ENCODE measurements at places on chromosomes 16 and 17.

DNA sequence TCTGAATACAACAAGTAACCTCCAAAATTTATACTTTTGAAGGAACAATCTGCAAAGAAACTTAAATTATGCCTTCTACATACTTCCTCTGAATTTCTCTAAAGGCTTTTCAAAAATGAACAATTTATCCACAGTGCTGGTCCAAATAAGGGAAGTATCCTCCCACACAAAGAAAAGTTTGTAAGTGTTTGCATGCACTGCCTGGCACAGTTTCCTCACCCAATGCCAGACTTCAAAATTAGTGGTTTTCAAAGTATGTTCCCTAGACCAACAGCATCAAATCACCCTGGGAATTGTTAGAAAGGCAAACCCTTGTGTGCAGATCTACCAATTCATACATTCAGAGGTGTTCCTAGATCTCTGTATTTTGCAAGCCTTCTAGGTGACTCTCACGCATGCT is 82.5 kb downstream of the PCTP start:
- no peaks in the 10 kb centered on the region for H3K4me1 ChIP-seq
- no peak overlapping the region for H3K27ac ChIP-seq
- no peaks in the 10 kb centered on the region for H3K36me3 ChIP-seq
- H3K27me3 ChIP-seq = no peaks in the 10 kb centered on the region
- H3K4me3 ChIP-seq = no peak overlapping the region

- no peaks in the 10 kb centered on the region for H3K27me3 ChIP-seq
- peaks cover under 1% of the 10 kb centered on the region for H3K36me3 ChIP-seq
- H3K27ac ChIP-seq = peak overlapping the region; percentile 81
These were observed 13.1 kb downstream of the ZC3H7A start for GRCh38 chr16:11784038-11784369.

- peaks cover 3% of the 10 kb centered on the region for H3K36me3 ChIP-seq
- H3K4me1 ChIP-seq = peaks cover 19% of the 10 kb centered on the region
- no peaks in the 10 kb centered on the region for H3K27me3 ChIP-seq
- H3K4me3 ChIP-seq = no peak overlapping the region
- no peak for DNase-seq
- H3K27ac ChIP-seq = peak overlapping the region; percentile 43
These were observed 77.1 kb downstream of the USP31 start for GRCh38 chr16:23072084-23072599.

DNA sequence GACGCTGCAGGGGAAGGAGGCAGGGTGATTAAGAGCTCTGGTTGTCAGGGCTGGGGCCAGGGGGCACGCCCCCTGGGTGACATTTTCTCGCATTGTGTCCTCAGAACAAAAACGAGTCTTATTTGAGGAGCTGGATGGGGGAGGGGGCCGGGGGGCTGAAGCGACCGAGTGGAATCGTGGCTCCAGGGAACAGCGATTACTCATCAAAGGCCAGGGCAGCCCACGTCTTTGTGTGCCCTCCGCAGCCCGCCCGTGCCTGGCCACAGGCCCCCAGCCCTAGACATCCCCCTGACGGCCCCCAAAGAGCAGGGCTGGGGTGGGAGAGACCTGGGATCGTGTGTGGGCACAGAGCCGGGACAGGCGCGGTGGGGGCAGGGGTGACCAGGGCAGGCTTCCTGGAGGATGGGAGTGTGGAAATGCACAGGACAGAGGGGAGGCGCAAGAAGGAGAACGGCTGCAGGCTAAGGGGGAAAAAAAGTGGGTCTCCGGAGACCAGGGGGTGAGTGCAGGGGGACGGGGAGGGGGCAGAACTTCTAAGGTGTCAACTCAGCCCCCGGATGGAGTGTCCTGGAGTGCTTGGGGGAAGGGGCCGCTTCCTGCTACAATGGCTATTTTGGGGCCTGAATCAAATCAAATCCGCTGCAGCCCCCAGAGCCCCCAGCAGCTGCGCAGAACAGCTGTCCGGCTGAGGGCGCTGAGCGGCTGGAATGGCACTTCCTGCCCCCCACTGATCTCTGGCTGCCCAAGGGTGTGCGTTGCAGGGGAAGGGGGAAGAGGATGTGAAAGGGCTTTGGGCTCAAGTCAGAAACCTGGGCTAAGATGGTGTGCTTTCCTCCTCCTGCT is 24.0 kb upstream of the PHB1 start:
- no peak for DNase-seq
- H3K27me3 ChIP-seq = no peaks in the 10 kb centered on the region
- H3K4me1 ChIP-seq = no peaks in the 10 kb centered on the region
- no peak overlapping the region for H3K27ac ChIP-seq

DNA sequence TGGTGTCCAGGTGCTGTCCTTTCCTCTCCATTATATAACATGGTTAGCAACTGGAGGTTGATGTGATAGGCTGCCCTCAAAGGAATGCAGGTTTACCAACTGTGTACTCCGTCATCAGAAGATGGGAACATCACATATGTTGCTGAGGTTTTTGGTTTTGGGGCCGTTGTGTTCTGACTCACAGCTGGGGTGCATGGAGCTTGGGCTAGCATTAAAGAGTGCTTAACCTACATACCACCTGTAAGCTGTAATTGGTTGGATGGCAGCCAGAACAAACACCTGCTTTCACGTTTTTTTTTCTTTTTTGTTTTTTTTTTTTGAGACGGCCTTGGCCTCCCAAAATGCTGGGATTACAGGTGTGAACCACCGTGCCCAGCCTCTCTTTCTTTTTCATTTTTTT is 20.9 kb downstream of the TMEM11 start:
- no peaks in the 10 kb centered on the region for H3K27me3 ChIP-seq
- no peaks in the 10 kb centered on the region for H3K36me3 ChIP-seq
- DNase-seq = no peak
- no peak overlapping the region for H3K4me3 ChIP-seq
- H3K27ac ChIP-seq = no peak overlapping the region
- H3K4me1 ChIP-seq = peaks cover 28% of the 10 kb centered on the region

- no peak overlapping the region for H3K4me3 ChIP-seq
- H3K36me3 ChIP-seq = no peaks in the 10 kb centered on the region
- peaks cover 23% of the 10 kb centered on the region for H3K4me1 ChIP-seq
- DNase-seq = no peak
- H3K27me3 ChIP-seq = no peaks in the 10 kb centered on the region
These were observed 83.5 kb downstream of the FTO start for GRCh38 chr16:53787423-53787822.

DNA sequence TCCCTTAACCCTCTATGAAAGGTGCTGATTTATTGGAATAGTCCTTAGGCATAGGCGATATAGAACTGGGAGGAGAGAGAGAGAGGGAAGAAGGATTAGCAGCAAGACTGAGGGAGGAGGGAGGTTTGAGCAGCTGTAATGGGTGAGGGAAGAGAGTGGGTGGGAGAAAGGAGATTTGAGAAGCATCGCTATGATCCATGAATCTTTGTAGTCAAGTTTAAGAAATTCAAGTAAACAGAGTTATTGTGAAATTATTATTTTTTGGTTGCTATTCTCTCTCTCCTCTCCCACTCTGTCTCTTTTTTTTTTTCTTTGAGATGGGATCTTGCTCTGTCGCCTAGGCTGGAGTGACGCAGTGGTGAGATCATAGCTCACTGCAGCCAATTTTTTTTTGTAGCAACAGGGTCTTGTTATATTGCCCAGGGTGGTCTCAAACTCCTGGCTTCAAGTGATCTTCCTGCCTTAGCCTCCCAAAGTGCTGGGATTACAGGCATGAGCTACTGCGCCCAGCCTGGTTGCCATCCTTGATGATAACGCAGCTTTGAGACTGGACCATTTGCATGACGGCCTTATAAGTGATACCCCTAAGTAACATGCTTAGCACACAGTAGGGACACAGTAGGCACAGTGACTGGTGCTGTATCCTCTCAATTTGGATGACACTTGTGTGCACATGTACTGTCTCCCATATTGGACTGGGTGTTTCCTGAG is 21.0 kb upstream of the TNS4 start:
- no peak for DNase-seq
- H3K36me3 ChIP-seq = no peaks in the 10 kb centered on the region
- peaks cover 68% of the 10 kb centered on the region for H3K4me1 ChIP-seq
- peak overlapping the region; percentile 84 for H3K27ac ChIP-seq
- H3K27me3 ChIP-seq = no peaks in the 10 kb centered on the region
- H3K4me3 ChIP-seq = no peak overlapping the region

DNA sequence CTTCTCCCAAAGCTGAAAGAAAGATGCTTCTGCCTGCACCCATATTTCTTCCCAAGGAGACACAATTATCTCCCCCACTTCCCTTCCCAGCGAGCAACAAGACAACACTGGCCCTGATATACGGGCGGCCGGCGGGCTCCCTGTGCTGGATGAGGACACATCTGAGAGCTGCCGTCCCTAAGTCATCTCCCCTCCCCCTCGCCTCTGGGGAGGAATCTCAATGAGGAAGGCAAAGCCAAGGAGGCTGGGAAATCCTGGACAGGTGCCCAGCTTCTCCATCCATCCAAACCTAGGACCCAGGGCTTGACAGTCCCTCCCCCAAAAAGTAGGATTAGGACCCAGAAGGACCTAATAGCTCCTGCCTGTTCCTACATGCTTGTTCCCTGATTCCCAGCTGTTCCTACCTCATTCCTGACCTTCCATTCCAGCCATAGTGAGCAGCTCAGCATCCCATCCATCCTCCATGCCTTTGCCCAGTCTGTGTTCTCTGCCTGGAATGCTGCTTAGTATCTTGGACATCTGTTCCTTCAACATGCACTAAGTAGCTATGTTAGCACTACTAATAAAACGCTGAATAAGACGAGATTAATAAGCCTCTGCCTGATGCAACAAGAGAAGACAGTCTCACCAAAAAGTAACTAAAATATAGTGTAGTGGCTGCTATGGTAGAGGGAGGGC is 167.9 kb downstream of the CCT6B start:
- no peak for DNase-seq
- no peaks in the 10 kb centered on the region for H3K27me3 ChIP-seq
- H3K4me1 ChIP-seq = no peaks in the 10 kb centered on the region
- H3K27ac ChIP-seq = no peak overlapping the region
- no peak overlapping the region for H3K4me3 ChIP-seq

GRCh38 chr17:59513934-59514841 is 51.2 kb upstream of the DHX40 start:
- H3K27me3 ChIP-seq = no peaks in the 10 kb centered on the region
- no peak overlapping the region for H3K27ac ChIP-seq
- no peaks in the 10 kb centered on the region for H3K4me1 ChIP-seq

GRCh38 chr17:63434951-63435571 is 11.0 kb downstream of the CYB561 start:
- H3K27me3 ChIP-seq = no peaks in the 10 kb centered on the region
- H3K36me3 ChIP-seq = no peaks in the 10 kb centered on the region
- no peak overlapping the region for H3K4me3 ChIP-seq
- H3K4me1 ChIP-seq = peaks cover 82% of the 10 kb centered on the region
- H3K27ac ChIP-seq = peak overlapping the region; percentile 69

DNA sequence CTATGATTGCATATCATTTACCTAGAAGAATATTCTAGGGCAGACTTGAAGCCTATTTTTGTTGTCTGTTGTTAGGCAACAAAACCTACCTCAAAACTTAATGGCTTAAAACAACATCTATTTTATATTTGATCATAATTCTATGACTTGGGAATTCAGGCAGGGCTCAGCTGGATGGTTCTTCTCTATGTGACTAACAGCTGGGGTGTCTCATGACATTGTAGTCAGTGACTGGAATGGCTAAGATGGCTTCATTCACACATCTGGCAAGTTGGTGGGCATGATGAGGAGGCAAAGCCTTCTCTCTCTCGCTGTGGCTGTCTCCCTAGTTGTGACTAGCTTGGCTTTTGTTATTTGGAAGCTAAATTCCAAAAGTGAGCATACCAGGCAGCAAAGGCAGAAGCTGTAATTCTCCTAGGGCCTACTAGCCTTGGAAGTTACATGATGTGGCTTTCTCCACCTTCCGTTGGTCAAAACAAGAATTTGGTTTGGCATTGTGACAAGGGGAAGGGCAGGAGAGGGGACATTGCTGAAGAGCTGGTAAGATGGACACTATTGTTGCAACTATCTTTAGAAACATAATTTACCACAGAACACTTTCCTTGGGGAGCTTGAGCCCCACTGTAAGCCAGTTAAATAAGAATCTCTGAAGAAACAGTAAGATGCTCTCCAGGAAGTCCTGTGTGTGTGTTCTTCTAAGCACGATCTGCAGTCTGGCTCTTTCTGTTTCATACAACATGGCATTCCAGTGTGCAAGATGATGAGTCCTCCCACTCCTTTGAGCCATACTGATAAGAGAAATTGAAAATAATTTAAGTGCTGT is 39.4 kb downstream of the ZNRF1 start:
- H3K4me1 ChIP-seq = peaks cover 14% of the 10 kb centered on the region
- no peak for DNase-seq
- H3K27ac ChIP-seq = no peak overlapping the region
- no peak overlapping the region for H3K4me3 ChIP-seq
- H3K36me3 ChIP-seq = no peaks in the 10 kb centered on the region

GRCh38 chr17:76506408-76507345 is 5.5 kb upstream of the RHBDF2 start:
- no peak for DNase-seq
- H3K4me3 ChIP-seq = no peak overlapping the region
- H3K36me3 ChIP-seq = no peaks in the 10 kb centered on the region
- no peak overlapping the region for H3K27ac ChIP-seq

GRCh38 chr17:71633391-71633849 is 487.4 kb upstream of the SOX9 start:
- H3K4me3 ChIP-seq = no peak overlapping the region

- no peak for DNase-seq
- H3K27me3 ChIP-seq = no peaks in the 10 kb centered on the region
- no peak overlapping the region for H3K4me3 ChIP-seq
- no peaks in the 10 kb centered on the region for H3K4me1 ChIP-seq
These were observed 33.9 kb downstream of the STH start for GRCh38 chr17:46032909-46033308.

GRCh38 chr17:7856011-7856810 is 1.1 kb downstream of the NAA38 start:
- H3K27ac ChIP-seq = peak overlapping the region; percentile 85
- peaks cover 47% of the 10 kb centered on the region for H3K4me1 ChIP-seq
- peak overlapping the region; percentile 53 for H3K4me3 ChIP-seq
- DNase-seq = peak; percentile 93
- peaks cover 12% of the 10 kb centered on the region for H3K36me3 ChIP-seq
- no peaks in the 10 kb centered on the region for H3K27me3 ChIP-seq

Data from vagina (tissue), 2 donors.